Stromal cell of bone marrow (primary cell): ENCODE measurements at places on chromosomes 7 and 10.

- peak; percentile 61 for DNase-seq
Measured at GRCh38 chr10:102509387-102509786, 5.6 kb downstream of the SUFU start.

DNA sequence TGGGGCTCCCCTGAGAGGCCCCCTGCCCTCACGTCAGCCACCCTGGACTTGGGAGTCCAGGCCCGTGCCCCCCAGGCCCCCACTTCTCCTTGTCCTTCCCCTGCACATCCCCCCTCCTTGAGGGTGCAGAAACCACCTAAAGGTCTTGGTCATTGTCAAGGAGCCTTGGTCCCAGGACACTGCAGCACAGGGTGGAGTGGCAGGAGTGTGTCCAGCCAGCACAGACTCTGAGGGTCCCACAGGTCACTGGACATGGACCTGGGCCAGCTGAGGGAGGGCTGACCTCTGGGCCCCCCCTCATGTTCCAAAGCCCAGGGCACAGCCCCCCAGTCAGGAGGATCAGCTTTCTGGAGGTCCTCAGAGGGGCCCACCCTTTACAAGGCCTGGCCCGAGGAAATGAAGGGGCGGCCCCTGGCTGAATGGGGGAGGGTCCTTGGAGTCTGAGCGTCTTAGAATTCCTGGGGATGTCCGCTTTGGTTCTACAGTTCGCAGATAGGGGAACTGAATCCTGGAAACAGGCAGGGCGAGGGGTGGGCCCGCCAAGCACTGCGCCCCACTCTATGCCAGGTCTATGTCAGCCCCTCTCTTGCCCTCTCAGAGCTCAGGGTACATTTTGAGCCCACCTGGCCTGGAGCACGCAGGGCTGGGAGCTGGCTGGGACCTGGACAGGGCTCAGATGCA, 54.0 kb downstream of the PWWP2B start:
- no peak for DNase-seq

- DNase-seq: no peak
Measured at GRCh38 chr7:114784177-114784576, 137.7 kb upstream of the MDFIC start.

DNA sequence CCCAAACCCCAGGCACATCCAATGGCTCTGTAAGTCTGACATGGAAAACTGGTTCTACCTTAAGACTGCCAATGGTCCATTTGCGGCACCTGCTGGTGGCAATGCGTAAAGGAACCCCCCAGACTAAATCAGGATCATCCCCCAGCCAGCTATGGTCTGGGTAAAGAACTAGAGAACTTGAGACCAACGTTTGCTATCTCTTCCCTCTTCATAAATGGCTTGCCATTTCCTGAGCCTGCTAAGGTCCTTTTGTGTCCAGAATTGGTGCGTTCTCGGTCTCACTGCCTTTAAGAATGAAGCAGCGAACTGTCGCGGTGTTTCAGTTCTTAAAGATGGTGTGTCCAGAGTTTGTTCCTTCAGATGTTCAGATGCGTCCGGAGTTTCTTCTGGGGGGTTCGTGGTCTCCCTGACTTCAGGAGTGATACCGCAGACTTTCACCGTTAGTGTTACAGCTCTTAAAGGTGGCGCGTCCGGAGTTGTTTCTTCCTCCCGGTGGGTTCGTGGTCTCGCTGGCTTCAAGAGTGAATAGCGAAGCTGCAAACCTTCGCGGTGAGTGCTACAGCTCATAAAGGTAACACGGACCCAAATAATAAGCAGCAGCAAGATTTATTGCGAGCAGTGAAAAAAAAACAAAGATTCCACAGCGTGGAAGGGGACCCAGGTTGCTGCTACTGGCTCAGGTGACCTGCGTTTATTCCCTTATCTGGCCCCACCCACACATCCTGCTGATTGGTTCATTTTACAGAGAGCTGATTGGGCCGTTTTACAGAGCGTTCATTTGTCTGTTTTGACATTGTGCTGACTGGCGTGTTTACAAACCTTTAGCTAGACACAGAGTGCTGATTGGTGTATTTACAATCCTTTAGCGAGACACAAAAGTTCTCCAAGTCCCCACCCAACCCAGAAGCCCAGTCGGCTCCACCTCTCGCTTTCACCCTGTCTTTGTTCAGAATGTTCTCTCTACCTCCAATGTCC, 95.4 kb downstream of the ELMO1 start:
- no peak for DNase-seq

- DNase-seq: no peak
Measured at GRCh38 chr7:103719070-103719469, 270.4 kb downstream of the RELN start.

DNA sequence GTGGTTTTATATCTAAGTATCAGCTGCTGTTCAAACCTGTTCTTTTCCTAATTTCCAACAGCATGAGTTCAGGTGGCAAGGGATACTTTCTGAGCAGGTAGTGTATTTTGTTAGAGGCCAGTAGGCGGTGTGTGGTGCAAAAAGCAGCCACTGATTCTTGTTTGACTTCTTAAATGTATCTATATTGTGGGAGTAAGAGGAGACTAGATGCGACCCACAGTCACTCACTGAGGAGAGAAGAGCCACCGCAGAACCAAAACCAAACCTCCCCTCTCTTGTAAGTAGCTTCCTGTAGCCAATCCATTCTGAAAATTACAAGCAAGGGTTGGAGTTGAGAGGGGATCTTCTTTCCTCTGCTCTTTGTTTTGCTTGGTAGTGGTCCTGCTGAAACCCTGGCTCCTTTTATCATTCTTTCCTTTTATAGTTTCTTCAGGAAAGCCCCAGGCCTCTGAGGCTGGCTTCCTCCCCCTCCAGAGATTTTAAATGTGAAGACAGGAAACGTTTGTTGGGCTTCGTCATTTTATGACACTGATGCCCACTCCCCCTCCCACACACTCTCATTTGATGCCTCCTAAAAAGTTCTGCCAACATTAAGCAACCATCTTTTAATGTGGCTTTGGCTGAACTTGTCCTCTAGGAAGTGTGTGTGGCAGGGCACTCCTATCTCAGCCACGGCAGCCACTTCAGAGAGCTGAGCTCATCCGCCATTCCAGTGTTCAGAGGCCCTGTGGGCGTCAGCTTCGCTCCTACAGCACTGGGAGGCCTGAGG, 566.0 kb downstream of the SUGCT start:
- peak; percentile 52 for DNase-seq

DNA sequence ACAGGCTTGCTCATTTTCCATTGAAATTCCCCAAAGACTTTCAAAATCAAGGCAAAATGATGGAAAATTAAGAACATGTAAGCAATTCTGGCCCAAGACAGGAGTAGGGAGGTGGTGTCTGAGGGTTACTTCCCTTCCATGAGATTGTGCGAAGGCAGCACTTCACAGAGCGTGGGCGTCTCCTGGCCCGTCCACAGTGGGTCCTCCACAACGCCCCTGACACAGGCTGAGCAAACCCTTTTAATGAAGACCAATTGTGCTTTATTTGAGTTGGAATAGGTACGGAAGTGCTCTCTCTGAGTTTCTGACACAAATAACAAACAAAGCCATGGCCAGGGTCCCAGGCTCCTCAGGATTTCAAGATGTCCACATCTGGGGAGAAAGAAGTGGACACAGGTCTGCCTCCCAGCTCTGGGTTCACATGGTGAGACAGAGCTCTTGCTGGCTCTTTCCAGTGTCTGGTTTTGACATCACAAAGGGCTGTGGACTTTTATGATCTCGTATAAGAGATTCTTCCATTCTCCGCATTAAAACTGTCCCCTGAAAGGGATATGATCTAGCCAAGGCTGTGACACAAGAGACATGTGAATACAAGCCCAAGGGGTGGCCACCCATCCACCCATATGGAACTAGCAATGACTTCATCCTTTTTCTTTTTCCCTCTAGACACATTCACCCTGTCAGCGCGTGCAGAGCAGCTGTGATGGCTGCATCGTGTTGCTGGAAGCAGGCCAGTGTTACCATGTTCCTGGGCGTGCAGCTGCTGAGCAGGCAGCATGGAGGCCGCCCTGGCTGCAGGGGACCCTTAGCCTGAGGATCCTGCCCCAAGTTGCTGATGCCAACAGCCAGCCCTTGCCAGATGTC, 145.6 kb downstream of the ADAM12 start:
- no peak for DNase-seq

DNA sequence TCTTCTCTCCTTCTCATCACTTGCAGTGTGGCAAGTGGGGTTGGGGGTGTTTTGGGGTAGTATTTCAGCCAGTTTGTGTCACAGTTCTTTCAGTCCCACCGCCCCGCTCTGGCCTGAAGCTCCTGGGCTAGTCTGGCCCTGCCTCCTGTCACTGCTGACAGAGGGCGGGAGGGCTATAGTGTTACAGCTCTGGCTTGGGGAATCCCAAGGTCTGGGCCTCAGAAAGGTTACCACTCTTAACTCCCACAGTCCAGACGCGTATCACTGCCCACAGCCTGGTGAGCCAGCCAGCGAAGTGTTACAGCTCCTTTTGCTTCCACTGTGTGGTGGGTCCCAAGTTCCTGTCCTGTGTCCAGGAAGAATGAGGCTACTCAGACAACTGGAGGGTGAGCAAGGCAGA, 56.0 kb downstream of the ZNF777 start:
- no peak for DNase-seq

DNA sequence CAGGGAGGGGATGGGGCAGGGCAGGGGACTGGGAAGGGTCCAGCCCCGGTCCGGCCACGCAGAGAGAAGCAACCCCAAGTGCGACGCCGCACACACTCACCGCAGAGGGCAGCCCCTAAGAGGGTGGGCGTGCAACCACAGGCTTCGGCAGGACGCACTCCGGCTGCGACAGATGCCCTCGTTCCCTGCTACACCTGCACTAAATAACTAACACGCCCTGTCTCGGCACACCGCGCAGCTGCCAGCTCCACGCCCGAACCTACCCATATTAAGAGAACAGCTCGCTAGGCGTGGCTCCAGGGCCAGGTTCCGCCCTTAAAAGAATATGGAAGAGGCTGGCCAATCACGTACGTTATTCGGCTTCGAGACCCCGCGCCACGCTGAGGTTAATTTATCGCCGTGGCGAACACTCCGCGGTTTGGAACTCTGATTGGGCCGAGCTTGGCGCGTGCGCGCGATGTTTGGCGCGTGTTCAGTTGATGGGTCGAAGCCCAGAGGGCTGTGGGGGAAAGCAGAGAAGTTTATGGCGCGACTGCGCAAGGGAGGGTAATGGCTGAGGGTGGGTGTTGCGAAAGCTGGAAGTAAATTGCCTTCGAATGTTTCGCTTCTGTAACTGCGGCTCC, 91.1 kb downstream of the OR13A1 start:
- DNase-seq: no peak

DNA sequence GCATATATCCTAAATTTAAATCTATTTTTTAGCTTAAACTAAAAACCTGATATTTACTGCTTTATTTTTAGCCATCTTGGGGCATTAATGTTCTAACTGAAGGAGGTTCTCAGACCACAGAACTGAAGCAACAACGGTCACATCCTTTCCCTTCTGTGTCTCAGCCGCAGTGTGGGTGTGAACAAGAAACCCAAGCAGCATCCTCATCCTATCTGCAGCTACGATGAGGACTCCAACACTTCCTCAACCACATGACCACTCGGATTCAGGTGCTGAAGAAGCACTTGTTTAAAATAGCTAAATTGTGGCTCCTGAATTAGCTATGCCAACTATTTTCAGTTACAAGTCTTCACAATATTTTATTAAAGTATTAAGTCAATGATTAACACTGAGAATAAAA, 5.3 kb downstream of the ESYT2 start:
- no peak for DNase-seq
